ENCODE measurements at places on chromosomes 11 and 22.

DNA sequence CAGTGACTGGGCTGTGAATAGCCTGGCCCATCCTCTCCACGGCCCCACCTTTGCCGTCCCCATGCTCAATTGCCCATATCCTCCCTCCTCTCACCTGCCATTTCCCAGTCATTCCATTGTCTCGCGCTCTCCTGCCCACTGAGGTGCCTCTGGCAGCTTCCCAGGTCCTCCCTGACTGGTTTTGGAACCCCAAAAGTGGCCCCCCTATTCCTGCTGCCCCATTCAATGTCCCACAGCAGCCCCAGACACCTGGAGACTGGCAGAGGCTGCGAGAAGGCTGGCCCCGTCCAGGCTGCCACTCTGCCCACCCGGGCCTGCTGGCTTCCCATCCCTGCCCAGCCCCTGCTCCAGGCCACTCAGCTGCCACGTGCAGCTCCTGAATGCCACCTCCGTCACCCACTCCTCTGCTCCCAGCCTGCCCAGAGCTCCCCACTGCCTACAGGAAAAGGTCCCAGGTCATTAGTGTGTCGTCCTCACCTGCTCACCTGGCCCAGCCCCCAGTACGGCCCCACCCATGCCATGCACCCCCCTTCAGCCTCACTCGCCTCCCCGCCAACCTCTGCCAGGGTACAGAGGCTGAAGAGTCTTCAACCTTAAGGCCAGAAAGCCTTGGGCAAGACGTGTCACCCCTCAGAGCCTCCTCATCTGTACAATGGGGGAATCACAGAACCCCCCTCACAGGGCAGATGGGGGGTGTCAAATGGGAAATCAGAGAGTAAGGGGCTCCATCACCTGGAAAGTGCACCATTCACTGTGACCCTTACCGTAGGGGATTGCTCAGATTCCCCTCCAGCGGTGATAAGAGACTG is 37.5 kb downstream of the KCNJ4 start:
- no peak for DNase-seq

- DNase-seq = no peak
Measured at GRCh38 chr11:26823963-26824362, 102.1 kb upstream of the SLC5A12 start.

DNA sequence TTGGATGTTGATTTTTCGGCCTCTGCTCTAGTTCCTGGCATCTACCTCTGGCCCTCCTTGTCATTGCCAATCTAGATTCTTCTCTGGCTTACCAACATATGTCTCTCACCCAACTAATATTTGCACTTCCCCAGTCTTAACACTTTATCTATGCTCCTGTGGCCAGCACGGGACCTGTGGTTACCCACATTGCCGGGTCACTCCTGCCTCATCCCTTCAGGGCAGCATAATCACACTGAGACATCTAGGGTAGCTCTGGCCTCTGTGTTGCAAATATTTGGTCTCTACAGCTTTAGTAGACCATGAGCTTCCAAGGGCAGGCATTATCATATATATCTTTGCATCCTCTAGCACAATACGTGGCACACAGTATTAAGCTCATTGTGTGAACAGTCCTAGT is 182.0 kb upstream of the ARHGAP20 start:
- no peak for DNase-seq

DNA sequence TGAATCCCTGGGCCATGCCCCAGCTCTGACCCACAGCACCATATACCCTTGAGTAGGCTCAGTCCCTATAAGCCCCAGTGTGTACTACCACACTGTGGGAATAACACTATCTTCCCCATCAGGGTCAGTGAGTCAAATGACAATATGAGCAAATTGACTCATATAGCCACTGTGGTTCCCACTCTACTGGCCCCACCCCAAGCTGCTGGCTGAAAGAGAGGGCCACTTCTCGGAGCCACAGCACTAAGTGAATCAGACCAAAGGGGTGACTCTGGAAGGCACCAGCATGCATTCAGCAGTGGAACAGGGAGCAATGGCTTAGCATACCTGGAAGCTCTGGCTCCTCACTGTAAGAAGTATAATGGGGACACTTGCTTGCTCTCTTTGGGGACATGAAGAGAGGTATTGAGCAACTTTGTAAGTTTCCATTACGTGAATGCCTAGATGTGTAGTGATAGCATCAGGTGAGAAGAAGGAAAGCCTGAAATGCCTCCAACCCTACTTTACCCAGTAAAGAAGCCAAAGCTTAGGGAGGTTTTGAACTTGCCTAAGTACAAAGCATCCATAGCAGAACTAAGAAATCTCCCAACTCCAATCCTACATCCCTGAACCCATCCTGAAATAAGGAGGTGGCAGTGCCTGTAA is 13.5 kb downstream of the CD59 start:
- DNase-seq = peak; percentile 77

DNA sequence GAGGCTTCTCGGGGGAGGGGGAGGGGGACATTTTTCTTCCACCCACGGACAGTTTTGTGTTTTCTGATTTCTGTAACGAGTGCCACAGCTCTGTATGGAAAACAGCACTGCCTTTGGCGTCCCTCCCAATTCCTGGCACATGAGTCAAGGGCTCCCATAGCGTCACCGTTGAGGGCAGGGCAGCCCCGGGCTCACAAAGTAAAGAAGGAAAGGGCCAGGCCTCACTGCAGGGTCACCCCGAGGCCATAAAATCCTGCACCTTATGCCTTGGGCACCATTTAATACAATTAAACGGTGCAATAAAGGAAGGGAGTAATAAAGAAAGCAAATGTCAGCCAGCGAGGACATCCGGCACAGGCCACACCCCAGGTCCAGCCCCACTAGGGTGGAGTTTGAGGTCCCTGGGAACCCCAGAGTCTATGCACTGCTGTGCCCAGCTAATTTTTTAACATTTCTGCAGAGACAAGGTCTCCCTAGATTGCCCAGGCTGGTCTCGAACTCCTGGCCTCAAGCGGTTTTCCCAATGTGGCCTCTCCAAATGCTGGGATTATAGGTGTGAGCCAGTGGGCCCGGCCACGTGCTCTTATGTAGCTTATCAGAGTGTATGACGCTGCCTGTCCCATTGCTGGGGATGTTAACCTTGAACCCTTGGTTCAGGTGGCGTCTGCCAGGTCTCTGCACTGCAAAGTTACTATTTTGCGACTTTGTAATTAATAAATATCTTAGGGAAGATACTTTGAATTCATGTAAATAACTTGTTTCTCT is 13.6 kb upstream of the MUC2 start:
- DNase-seq = no peak

GRCh38 chr11:66950112-66950535 is 8.1 kb downstream of the PC start:
- DNase-seq = peak; percentile 56

- no peak for DNase-seq
Measured at GRCh38 chr11:107564877-107565218, 687 bp downstream of the ALKBH8 start.

DNA sequence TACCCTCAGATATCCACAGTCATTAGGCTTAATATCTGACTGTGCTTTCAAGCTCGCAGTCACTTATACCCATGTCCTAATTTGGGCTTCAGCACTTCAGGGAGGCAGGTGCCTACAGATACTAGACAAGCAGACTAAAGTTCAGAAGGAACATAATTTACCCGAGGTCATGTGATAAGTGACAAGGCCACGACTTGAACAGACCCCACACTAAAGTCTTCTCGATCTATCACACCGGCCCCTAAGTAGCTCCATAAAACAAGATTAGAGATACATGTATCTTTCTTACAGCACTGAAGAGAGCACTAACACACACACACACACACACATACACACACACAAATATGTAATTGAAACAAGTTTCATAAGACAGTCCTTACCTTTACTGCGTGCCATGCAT is 32.6 kb downstream of the TOM1 start:
- DNase-seq = no peak

DNA sequence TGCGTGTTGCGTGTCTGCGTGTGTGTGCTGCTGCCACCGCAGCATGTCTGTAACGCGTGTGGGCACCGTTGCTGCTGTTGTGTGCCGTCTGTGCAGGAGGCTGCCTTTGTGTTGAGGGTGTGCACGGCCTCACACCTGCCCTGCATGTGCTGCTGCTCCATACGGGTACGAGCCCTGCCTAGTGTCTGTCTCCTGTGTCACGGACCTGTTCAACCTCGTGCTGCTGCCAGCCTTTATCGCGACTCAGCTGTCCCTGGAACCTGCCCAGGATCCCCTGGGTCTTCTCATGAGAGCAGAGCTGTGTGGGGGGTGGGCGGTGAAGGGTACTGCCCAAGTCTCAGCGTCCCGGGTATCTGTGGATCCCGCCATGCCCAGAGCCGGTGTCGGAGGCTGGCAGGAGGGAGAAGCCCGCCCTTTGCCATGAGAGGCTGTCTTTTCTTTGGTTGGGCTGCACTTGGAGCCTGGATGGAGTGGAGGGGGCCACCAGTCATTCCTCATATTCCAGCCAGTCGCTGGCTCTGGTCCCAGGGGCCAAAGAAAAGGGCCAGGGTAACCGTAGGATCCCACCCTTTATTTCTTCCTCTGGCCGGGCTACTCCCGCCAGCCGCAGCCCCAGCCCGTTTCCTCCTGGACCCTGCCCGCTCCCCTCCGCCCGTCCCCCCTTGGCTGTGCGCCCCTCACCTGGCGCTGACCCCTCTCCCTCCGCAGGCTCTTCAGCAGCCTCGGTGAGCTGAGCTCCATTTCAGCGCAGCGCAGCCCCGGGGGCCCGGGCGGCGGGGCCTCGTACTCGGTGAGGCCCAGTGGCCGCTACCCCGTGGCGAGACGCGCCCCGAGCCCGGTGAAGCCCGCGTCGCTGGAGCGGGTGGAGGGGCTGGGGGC is 7.8 kb upstream of the ACR start:
- DNase-seq = no peak

GRCh38 chr11:105241136-105241535 is 101.6 kb upstream of the CARD18 start:
- no peak for DNase-seq

DNA sequence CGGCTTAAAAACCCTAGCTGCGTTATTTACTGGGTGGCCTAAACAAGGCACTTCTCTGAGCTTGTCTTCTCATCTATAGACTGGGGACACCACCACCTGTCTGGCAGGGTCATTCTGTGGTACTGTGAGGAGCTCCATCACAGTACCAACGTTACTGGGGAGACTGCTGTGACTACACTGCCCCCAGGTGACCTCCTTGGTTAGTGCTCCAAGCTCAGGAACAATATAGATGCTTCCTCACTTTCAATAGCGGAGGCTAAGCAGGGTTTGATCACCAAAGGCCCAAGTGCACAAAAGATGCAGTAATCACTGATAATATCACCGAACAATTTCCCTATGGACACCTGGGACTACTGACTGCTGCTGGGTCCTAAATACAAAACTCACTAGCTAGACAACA is 18.8 kb downstream of the PRPF19 start:
- DNase-seq = peak; percentile 34

DNA sequence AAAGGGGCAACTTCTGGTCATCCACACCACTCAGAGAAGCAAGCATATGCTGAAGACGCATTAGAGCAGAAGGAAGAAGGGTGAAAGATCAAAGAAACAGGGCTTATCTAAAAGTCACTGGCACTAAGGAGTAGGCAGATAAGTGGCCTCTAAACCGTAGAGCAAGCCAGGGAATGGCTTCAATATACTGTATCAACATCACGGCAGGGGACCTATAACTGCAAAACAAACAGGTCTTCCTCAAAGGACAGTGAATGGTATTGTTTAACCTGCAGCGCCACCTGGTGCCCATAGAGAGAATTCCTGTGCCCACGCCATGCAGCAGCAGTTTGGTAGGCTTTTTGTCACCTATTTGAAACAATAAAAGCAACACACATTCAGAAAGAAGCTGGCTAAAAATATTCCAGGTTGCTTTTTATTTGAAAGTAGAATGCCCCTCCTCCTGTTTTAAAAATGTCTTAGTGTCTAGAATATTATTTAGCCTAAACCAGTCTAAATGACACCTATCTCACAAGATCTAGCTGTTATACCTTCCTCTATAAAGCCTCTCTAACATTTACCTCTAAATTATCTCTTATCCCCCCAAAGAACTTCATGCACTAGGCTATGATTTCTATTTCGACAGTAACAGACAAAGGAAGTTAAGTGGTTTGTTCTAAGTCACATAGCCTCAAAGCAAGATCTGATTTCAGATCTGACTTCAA is 21.8 kb downstream of the SNX19 start:
- peak; percentile 72 for DNase-seq

DNA sequence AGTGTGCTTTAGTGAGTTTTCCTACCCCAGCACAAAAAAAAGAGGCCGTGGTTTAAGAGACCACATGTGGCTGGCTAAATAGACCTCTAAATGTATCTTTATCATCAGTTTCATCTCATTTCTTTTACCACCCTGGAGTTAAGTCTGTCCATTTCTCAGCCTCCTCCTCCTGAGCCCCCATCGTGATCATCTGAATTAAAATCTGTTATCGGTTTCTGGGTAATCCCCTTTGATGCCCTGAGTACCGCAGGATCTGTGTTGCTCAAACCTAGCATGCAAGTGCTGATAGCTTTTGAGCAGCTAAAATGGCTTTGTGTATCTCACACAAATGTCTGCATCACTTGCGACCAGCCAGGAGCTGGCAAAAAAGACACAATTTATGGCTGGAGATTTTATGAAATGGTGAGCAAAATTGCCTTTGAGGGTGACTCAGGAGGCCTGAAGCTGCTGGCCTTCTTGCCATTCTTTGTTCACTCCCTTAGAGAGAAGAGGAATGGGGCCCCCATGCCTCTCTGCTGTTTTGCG is 236.5 kb downstream of the NTM start:
- no peak for DNase-seq

DNA sequence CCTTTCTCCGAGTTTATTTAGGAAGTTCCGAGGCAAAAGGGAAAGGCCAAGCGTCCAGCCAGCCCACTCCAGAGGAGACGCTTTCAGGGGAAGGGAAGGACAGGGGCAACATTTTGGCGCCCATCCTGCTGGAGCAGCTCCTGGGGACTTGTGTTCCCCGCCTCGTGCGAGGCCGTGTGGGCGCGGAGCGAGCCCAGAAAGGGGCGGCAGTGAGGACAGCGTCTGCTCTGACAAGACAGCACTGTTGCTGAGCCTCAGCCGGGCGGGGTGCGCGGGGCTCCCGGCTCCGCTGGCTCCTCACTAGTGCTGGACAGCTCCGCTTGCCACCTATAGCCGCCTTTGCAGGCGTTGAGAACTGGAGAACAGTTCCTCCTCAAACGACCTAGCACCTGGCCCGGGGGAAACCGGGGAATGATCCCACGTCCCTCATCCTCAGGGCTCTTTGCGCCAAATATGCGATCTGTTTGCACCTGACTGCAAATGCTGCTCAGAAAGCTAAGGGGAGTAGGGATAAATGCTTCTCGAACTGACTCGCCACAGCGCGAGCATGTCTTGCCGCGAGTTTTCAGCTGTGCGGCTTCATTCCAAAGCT is 722 bp upstream of the GUCY1A2 start:
- DNase-seq = peak; percentile 9

DNA sequence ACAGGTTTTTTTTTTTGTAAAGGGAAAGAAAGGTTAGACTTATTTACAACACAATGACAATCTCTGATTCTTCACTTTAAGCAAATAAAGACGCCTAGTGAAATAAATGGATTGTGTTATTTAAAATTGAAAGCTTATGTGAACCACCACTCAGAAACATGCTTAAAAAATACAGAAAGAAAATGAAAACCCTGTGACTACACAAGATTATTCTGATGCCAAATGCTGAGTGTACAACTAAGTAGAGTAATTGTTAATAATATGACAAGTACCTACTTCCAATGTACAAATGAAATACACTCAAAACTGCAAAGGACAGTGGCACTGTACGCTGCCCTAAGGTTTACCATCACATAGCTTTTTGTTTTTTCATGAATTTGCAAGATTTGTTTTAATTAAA is 1.0 kb downstream of the BLID start:
- no peak for DNase-seq

Data from stimulated activated CD4-positive, alpha-beta T cell treated with anti-CD3 and anti-CD28 coated beads, Interleukin-15, amount 100 ng/mL, for 24 hours (primary cell).